Activated CD4-positive, alpha-beta T cell treated with anti-CD3 and anti-CD28 coated beads for 24 hours (primary cell): ENCODE measurements at places on chromosomes 2 and 18.

- no peak for DNase-seq
Measured at GRCh38 chr2:113228991-113229716, 49.6 kb downstream of the PAX8 start.

DNA sequence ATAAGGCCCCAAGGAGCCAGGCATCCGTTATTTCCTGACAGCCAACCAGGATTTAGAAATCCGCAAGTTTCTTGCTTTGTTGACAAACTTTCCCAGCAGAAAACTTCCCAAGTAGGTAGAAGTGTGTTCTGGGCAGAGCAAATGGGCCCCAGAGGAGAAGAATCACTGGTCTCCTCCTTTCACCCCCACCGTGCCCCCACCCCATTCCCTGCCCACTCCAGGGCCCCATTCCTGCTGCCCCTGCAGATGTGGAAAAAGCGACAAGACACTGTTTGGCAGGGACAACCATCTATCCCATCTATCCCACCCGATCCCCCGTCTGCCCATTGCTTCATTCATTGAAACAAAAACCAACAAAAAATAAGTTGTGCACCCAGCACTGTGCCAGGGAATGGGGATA is 10.2 kb upstream of the FAHD2A start:
- DNase-seq = no peak

DNA sequence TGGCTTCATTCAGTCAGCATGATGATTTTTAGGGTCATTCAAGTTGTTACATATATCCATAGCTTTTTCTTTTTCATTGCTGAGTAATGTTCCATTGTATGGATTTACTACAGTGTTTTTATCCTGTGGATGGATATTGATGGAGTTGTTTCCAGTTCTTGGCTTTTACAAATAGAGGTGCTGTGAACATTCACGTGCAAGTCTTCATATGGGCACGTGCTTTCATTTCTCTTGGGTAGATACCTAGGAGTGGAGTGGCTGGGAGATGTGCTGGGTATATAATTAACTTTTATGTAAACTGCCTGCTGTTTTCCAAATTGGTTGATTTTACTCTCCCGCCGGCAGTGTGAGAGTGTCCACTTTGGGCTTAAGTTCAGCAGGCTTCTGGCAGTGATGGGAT is 16.5 kb downstream of the AGAP1 start:
- no peak for DNase-seq

DNA sequence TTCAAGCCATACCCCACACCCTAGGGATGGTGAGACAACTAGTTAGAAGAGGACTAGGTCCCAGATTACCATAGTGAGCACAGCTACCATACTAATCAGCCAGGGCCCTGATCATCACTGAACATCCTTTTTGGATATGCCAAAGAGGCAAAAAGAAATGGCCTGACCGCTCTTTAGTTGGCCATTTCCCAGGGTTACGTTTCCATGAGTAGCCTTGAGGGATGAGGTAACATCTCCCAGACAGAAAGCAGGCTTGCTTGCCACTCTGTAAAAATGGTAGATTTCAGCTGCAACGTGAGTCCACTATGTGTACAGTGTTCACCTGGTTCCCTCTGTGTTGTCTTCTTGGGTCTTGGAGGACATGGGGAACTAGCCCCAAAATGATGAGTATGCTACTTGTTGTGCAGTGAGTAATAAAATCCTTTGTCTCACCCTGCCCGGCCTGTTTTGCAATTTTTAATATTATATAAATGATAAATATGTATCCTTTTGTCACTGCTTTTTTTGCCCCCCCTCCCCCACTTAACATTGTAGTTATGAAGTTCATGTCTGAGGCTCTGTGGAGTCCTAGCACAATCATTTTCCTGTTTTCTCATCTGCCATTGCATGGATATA is 8.9 kb upstream of the GALM start:
- DNase-seq = no peak

DNA sequence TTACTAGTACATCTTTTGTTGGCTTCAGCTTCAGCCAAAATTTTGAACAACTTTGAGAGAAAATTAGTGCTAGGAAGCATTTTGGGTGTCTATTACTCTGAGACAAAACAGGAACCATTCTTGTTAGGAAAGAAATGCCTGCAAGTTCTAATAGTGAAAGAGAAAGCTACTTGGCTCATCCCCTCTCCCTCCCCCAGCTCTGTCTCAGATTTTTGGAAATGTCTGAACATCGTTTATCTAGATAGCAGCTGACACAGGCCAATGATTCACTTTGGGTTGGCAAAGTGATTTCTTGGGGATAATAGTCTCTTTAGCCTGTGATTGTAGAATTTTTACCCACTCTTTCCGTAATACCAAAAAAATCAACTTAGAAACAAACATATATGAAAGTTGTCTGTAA is 42.3 kb upstream of the PTPRM start:
- DNase-seq = no peak

GRCh38 chr2:173239644-173240043 is 115.0 kb upstream of the CDCA7 start:
- no peak for DNase-seq
